ENCODE measurements at places on chromosomes 7 and 10. TPM values are rescaled to one million over a fixed set of nuclear protein-coding genes. Genes with fewer than 3 reads are reported as not detected.

SPDYE18 gene
- total RNA-seq, result 0.44 TPM

SPDYE16 gene
- not detected for total RNA-seq

CPA2 gene
- total RNA-seq, result not detected

ANKRD61 gene
- total RNA-seq, result 0.56 TPM

VIPR2 gene
- 0.70 TPM for total RNA-seq

FAM25C gene
- total RNA-seq, result not detected

MEOX2 gene
- total RNA-seq, result not detected

SUN3 gene
- not detected for total RNA-seq

TMEM196 gene
- not detected for total RNA-seq

NEUROG3 gene
- total RNA-seq, result not detected

FMC1 gene
- total RNA-seq, result 3.7 TPM

GJC3 gene
- 0.18 TPM for total RNA-seq

CCDC172 gene
- not detected for total RNA-seq

CNPY1 gene
- not detected for total RNA-seq

NPTX2 gene
- total RNA-seq, result 0.08 TPM

PIK3AP1 gene
- 9.9 TPM for total RNA-seq

CLDN3 gene
- total RNA-seq, result not detected

UNC5B gene
- total RNA-seq, result 0.10 TPM

ZNF503 gene
- total RNA-seq, result 0.07 TPM

FAM20C gene
- 0.15 TPM for total RNA-seq

PBLD gene
- 1.1 TPM for total RNA-seq

PNLIPRP1 gene
- total RNA-seq, result not detected

HECW1 gene
- total RNA-seq, result not detected

MYH16 gene
- not detected for total RNA-seq

PTN gene
- not detected for total RNA-seq

CBLL1 gene
- total RNA-seq, result 49.6 TPM
